Activated CD4-positive, alpha-beta T cell treated with anti-CD3 and anti-CD28 coated beads, Interleukin-2, amount 50 U/mL, for 1 hour (primary cell): ENCODE measurements at places on chromosomes 16 and 17.

DNA sequence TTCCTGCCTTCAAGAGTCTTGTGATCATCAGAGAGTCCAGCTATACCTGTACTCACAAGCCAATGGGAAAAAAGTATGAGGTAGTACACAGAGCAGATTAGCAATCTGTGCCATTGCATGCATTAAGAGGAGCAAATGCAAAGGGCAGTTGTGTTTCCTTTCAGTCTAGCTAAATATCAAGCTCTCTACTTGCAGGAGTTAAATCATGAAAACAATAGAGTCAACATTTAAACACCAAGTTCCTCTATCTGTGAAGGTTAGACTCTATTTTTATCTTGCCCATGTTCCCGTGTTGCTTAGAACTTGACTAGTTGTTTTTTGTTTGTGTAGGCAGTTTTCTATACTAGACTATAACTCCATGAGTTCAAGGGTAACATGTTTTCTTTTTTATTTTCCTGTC lies 4.7 kb upstream of the FAM20A start:
- DNase-seq: no peak

- peak; percentile 18 for DNase-seq
Observed at GRCh38 chr16:27515874-27516353, 33.8 kb downstream of the GTF3C1 start.

- no peak for DNase-seq
Observed at GRCh38 chr17:50191359-50192143, 9.9 kb downstream of the COL1A1 start.

GRCh38 chr16:22659933-22660332 lies 149.2 kb downstream of the NPIPB5 start:
- DNase-seq: no peak

GRCh38 chr16:63005356-63005755 lies 969.1 kb upstream of the CDH8 start:
- DNase-seq: no peak

GRCh38 chr16:67537636-67538591 lies 9.3 kb downstream of the RIPOR1 start:
- DNase-seq: peak; percentile 58

GRCh38 chr16:78348068-78348467 lies 248.6 kb downstream of the WWOX start:
- no peak for DNase-seq

- no peak for DNase-seq
Observed at GRCh38 chr16:73183611-73184092, 135.7 kb upstream of the ZFHX3 start.

DNA sequence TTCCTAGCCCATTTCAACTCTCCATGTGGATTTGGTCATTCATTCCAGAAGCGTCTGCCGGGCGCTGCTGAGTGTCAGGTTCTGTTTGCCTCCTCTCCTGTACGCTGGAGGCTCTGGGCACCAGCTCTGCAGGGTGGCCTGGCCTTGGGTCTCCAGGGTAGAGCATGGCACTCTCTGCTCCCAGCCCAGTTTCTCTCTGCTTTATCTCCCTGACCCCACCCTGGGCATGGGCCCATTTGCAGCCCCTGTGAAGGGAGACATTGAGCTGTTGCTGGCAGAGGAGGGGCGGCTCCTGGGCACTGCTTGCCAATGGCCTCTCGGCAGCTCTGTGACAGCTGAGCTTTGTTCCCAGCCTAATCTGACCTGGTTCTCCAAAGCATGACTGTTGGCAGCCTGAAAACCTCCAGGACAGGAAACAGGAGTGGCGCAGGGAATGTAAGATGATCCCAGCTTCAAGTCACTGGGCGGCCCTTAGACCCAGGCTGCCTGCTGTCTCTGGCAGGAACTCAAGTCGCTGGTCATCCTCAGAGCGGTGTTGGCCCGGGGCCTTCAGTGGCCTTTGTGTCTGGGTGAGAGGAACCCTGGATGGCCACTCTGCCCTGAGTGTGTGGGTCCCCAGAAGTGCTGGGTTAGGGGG lies 146.8 kb downstream of the SEC14L1 start:
- DNase-seq: no peak

GRCh38 chr16:79943736-79944135 lies 343.2 kb upstream of the MAF start:
- no peak for DNase-seq

DNA sequence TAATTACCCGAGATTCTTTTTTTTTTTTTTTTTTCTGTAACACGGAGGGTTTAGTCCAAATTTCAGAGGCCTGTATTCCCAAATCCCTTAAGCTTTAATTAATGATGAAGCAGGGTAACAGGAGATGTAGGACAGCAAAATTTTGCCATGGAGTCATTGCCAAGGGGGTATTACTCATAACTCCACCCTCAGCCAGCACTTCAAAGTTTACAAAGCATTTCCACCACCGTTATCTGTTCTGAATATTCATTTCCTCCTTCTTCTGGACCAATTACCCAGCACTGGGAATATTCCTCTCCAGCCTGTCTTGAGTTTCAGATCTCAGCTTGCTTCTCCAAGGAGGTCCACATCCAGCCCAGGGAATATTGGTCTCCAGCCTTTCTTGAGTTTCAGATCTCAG lies 747.5 kb upstream of the EEF2KMT start:
- no peak for DNase-seq

DNA sequence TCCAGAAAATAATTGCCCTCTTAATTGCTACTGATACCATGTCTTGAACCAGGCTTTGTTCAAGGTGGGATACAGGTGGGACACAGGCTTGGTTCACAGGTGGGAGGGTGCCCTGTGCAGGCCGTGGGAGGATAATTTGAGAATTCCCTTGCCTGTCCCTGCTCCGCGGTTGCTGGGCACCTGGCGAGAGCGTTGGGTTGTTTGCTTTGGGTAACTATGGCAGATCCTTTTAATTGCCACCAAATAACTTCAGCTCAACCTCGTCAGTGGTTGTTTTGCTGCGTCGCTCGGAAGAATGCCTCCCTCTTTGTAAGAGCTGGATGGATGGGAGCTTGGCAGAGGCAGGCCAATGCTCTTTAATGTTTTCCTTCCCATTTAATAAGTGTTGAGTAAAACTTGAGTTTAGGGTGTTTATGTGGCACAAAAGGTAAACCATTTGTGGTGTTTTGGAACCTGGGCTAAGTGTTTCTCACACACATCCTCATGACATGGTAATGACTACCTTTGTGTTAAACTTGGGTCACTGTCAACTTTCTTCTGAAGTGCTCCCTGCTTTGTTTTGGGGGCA lies 202.5 kb downstream of the MSI2 start:
- DNase-seq: no peak

- DNase-seq: no peak
Observed at GRCh38 chr17:59371416-59372100, 40.1 kb downstream of the YPEL2 start.

DNA sequence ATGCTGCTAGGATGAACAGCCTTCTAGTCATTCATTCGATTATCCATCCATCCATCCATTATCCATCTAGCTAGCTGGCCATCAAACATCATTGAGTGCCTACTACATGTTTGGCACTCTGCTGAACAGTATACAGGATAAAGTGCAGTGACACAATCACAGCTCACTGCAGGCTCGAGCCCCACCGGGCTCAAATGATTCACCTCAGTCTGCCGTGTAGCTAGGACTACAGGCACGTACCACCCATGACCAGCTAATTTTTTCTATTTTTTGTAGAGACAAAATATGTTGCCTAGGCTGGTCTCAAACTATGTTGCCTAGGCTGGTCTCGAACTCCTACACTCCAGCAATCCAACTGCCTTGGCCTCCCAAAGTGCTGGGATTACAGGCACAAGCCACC lies 50.0 kb downstream of the SSH2 start:
- DNase-seq: no peak

DNA sequence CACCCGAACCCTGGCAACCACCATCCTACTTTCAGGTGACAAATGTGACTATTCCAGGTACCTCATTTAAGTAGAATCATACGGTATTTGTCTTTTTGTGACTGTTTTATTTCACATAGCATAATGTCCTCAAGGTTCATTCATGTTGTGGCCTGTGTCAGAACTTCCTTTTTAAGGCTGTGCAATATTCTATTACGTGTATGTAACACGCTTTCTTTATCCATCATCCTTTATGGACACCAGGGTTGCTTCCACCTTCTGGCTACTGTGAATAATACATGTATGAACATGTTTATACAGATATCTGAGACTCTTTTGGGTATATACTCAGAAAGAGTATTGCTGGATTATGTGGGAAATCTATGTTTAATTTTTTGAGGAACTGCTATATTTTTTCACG lies 28.7 kb upstream of the RSL1D1 start:
- DNase-seq: no peak

DNA sequence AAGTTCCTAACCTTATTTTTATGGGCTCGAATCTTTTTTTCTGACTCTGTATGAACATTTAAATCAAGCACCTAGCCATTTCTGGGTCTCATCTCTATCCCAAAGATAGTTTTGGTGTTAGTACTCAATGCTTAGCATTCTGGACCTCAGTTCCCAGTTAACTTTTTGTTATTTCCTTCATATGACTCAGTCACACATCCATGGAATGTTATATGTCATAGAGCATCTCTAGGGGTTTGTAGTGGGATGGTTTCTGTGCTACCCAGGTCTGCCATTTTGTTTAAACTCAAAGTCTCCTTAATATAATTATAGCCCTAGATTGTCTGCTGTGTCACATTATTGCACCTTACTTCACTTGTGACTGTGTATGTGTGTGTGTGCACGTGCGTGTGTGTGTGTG lies 90.1 kb downstream of the EFCAB13 start:
- no peak for DNase-seq

GRCh38 chr17:79038545-79039135 lies 14.7 kb downstream of the C1QTNF1 start:
- DNase-seq: no peak
